LoVo (cell line): ENCODE measurements at places on chromosomes 7 and 10.

GRCh38 chr10:69490876-69491275, 39.6 kb downstream of the TSPAN15 start:
- no peak for DNase-seq

GRCh38 chr10:17234431-17234945, 6.4 kb downstream of the VIM start:
- DNase-seq, result no peak

DNA sequence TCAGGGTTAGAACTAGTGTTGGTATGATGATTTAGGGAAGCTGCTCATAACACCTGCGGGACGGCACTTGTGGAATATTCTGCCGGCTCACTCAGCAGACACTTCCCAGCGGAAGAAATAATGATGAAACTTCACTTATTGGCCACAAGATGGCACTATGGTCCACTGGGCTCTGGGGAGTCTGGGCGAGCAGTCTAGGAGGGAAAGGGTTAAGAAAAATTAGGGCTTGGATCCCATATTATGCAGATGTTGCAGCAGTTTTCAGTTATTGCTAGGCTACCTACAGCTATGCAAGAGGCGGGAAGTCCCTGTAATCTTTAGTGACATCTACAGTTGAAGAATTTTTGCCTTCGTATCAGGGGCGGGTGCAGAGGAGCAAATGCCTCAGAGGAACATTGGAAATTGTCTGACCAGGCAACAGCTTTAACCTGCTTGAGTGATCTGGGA, 238.7 kb upstream of the PRSS58 start:
- peak; percentile 72 for DNase-seq

DNA sequence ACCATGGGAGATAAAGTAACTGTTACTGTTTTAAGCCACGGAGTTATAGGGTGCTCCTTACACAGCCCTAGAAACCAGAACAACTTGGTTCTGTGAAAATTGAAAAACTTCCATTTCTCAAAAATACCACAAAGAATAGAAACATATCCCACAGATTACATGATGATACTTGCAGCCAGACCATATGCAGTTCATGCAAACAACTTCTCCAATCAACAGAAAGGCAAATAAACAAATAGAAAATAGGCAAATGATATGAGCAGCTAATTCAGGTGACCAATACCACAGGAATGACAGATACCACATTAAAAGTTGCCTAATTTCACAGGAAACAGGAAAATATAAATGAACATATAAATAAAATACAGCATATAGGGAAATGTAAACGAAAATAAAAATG, 297.5 kb downstream of the HTR7 start:
- no peak for DNase-seq

GRCh38 chr7:7138897-7139296, 43.4 kb upstream of the C1GALT1 start:
- no peak for DNase-seq

DNA sequence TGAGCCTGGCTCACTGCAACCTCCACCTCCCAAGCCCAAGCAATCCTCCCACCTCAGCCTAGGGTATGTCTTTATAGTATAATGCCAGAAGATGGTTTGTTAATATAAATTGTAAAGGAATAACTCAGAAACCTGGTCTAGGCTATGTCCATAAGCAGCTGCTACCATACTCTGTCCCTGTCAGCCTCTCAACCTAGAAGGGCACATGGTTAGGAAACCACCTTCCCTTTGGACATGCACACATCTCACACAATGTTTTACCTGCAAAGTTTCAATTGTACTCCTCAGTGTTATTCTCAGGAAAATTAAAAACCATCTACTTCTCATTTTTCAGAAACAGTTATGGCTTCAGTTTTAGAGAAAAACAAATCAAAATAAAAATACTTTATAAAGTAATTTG, 40.1 kb downstream of the ARHGAP21 start:
- no peak for DNase-seq

GRCh38 chr7:10116511-10116910, 857.2 kb upstream of the PHF14 start:
- no peak for DNase-seq

DNA sequence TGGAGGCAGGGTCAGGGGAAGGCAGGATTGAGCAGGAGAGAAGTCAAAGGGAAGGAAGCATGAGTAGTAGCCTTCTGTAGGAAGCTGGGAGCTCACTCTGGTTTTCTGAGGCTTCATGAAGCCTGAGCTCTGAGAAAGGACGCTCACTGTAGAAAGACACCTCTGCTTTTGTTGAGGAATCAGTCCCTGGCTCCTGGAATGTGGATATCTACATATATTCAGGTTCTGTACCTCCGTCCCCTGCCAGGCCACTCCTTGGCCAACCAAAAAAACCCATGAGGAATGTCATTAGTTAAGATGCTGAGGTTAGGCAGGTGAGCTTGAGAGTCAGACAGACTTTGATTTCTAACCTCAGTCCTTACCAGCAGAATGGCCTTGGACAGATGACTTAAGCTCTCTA, 283.5 kb upstream of the HABP2 start:
- no peak for DNase-seq

DNA sequence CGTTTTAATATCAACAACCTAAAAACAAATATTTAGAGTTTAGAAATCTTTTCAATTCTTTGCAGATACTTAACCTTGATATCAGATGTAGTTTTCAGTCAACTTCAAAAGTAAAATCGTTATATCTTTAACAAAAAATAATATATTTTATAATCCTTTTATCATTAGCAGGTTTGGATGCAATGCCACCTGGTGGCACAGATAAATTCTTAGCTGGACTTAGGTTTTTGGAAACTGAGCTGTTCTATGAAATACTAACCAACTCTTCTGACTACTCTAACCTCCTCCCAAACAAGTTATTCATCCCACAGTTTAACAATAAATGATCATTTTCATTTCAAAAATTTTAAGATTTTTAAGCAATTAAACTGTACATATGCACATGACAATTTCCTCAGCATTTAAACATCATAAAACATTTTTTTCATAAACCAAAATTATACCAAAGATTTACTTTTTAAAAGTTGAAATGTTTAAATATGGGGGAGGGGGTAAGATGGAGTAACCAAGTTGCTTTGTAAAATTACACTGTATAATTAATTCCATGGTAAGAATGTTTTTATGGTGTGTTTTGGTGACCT, 56.9 kb downstream of the HIBADH start:
- peak; percentile 70 for DNase-seq

DNA sequence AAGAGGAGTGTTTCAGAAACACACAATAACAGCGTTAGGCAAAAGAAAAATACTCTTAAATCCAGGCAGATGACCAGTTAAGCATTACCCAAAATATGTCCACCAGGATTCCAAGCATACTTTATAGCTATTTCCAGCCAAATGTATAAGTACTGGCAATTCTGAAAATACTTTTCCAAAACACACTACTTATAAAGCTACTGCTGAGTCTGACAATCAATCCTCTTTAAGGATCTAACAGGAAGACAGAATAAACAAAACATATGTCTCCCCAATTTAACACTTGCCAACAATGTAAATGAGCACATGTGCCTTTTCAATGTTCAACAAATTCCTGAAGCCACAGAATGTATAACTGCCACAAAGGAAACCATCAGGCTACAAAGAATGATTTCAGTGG, 370.9 kb downstream of the SORCS1 start:
- no peak for DNase-seq

GRCh38 chr7:88638583-88638982, 120.9 kb upstream of the ZNF804B start:
- DNase-seq, result no peak

DNA sequence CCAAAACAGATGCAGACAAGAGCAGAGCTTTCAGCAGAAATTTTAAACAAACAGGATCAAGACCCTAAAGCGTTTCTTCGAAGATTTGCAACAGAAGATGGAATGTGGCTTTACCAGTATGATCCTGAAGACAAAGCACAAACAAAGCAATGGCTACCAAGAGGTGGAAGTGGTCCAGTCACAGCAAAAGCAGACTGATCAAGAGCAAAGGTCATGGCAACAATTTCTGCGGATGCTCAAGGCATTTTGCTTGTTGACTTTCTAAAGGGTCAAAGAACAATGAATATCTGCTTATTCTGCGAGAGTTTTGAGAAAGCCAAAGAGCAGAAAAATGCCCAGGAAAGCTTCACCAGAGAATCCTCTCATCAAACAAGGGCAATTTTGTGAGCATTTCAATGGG, 130.4 kb downstream of the MBL2 start:
- DNase-seq, result no peak

DNA sequence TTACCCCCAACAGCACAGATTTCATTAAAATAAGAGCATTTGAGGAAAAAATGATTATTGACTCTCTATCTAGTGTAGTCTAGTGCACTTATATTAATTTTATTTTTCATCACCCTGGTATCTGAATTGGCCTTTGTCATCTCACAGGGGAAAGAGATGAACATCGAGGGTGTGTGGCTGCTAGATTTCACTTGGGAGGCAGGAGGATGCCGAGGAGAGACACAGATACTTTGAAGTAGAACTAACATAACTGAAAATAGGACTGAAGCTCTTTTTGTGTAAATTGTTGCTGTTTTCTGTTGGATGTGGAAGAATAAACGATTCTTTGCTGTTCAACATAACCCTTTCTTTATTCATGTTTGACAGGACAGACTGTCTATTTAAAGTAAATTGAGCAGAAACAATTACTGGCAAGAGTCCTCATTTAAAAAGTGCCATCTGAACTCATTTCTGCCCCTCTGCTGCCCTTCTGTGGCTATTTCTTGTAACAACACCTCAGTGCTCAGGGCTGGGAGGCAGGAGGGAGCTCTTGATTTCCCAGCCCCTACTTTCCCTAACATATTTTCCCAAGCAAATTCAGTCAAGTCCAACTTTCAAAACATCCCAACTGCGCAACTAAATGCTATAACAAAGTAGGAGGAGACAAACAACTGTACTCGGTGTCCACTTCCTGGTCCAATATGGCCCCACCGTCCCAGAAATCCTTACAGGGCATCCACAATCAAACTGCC, 15.6 kb downstream of the LYZL1 start:
- peak; percentile 61 for DNase-seq

DNA sequence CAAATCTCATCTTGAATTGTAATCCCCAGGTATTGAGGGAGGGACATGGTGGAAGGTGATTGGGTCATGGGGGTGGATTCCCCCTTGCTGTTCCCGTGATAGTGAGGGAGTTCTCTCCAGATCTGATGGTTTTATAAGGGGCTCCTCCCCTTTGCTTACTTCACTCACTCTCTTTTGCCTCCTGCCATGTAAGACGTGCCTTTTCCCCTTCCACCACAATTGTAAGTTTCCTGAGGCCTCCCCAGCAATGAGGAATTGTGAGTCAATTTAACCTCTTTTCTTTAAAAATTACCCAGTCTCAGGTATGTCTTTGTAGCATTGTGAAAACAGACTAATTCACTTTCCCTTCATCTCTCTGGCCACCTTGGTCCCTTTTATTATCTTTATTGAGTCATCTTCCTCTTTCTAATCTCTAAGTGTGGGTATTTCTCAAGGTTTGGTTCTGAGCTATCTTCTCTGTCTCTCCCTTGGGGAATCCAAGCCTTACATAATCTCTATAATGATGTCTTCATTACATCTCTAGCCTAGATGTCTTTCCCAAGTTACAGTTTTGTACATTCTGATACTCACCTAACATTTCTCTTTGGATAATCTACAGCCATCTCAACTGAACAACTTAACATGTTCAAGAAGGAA, 99.1 kb upstream of the JCAD start:
- DNase-seq, result no peak

DNA sequence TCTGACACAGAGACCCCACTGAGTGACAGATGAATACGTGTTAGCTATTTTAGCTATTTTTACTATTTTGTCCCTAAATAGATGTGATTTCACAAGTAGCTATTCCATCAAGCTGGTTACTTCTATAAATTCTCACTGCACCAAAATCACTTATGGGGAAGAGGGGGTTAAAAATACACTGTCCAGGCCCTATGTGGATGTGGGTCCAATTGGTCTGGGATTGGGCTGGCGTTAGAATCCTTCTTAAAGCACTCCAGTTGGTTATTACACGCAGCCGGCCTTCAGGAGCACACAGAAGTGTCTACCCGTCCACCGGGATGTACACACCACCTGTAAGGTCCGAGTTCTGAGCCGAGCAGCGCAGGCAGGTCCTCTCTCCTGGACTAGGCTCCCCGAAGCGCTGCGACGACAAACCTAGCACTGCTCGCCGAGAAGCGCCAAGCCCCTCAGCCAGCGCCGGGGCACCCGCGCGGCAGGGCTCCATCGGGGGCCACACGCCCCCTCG, 222.3 kb upstream of the MKLN1 start:
- DNase-seq, result no peak

DNA sequence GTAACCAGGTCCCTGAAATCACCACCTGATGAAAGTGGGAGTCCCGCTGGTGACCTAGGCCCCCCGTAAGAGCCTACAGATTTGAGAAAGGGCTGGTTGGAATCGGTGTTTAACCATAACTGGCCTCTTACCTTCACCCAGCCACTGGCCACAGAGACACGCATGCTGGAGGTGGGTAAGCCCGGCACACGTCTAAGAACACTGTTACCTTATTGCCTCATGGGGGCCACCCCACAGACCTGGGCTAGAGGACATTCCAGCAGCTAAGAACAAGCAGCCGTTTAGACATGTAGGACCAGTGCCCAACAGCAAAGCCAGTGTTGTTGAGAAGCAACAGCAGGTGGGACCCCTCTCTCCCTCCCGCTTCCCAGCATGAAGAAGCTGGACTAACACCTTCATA, 2.5 kb upstream of the GDF2 start:
- DNase-seq, result no peak

DNA sequence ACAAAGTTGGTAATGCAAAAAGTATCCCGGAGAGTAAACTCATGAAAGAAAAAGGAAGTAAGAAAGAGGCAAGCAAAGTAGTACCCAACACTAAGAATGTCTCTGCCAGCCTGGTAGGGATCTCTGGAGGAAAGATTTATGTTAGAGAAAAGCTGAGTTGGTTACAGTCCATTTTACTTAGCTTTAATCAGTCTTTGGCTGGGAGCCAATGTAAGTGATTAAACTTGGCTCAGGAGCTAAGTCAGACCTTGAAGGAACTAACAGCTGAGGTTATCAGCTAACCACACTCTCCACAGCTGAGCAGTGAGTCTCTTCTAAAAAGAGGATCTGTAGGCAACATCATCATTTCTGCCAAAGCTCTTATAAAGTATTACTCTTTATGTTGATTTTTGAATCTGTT, 148.0 kb downstream of the ANKRD7 start:
- no peak for DNase-seq

DNA sequence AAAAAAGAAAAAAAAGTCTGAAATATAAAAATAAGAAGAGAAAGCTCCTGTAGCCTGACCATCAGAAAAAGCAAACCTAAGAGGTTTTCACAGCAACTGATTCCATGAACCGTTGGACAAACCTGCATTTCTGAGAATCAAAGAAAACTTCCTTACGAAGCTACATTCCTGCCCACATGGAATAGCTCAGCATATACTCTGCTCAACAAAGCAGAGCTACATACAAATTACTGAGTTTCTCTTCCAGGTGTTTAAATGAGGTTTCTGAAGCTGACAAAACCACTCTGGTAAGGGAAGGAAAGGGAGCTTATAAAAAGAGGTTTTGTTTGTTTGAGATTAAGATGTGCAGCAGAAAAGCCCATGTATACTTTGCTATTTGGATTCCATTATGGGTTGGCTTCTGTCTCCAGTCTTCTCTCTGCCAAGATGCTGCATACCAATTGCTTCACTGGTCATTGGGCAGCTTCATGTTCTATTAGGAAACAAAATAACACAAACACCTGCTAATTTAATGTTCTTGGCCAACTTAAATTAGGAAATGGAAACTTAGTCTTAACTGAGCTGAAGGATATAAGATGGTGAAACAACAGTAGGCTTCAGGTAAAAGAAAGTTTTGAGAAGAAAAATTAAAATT, 314.1 kb downstream of the LRRTM3 start:
- no peak for DNase-seq

- peak; percentile 60 for DNase-seq
Measured at GRCh38 chr7:39952374-39952773, 2.3 kb downstream of the CDK13 start.
